ENCODE measurements at places on chromosomes 3 and 15.

DNA sequence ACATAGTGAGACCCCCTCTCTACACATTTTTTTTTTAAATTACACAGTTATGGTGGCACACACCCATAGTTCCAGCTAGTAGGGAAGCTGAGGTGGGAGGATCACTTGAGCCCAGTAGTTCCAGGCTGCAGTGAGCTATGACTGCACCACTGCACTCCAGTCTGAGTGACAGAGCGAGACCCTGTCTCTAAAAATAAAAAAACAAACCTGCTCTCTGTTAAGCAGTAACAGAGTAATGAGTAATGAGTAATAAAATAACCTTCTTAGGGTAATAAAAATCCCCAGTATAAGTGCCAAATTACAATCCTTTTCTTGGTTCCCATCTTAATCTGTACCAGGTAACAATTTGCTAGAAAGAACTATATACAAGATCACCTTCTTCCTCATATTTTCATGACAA is 65.9 kb upstream of the PLXND1 start:
- DNase-seq: no peak

- no peak for DNase-seq
Measured at GRCh38 chr3:18649666-18650363, 224.7 kb upstream of the SATB1 start.

DNA sequence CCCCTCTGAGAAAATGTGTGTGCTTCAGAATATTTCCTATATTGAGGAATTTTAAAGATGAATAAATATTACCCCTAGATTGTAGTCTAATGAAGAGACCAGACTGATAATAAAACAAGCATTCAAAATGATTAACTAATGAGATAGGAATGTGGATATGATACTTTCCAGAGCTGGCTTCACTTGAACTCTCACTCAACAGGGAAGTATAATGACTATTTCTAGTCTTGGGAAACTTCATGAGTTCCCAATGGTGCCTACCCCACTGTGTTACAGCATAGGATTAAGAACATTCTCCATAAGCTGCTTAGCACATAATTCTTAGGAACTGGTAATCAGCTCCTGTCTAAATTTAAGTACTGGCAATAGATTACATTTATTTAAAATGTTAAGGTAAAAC is 261.5 kb upstream of the ZNF385D start:
- no peak for DNase-seq

GRCh38 chr15:74343127-74343796 is 24.2 kb downstream of the CYP11A1 start:
- DNase-seq: no peak

- no peak for DNase-seq
Measured at GRCh38 chr15:89363770-89364169, 29.1 kb upstream of the POLG start.

DNA sequence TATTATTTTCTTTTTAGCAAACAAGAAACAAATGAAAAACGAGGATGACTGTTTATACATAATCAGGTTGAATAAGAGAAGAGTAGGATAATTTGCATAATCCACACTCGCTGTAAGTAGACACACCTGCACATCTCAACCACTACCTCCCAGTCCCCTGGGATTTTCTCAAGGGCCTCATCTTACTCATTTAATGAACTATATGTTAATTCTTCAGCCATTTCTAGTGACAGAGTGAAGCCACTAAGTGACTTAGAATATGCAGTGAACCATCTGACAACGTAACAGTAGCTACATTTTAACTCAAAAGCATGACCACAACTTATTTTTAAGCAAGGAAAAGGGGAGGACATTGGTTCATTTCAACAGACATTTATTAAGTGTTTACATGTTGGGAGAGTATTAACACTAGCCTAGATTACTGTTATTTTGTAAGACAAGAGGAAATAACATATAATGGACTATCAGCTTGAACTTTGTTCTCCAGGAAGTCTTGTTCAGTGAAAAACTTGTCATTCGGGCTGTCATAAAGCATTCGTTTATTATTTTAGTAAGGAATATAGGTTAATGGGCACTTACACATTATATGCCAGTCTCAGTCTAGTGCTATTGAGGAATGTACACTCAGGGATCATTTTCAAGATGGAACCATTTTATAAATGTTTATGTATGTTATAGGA is 173.0 kb upstream of the ROBO2 start:
- no peak for DNase-seq

DNA sequence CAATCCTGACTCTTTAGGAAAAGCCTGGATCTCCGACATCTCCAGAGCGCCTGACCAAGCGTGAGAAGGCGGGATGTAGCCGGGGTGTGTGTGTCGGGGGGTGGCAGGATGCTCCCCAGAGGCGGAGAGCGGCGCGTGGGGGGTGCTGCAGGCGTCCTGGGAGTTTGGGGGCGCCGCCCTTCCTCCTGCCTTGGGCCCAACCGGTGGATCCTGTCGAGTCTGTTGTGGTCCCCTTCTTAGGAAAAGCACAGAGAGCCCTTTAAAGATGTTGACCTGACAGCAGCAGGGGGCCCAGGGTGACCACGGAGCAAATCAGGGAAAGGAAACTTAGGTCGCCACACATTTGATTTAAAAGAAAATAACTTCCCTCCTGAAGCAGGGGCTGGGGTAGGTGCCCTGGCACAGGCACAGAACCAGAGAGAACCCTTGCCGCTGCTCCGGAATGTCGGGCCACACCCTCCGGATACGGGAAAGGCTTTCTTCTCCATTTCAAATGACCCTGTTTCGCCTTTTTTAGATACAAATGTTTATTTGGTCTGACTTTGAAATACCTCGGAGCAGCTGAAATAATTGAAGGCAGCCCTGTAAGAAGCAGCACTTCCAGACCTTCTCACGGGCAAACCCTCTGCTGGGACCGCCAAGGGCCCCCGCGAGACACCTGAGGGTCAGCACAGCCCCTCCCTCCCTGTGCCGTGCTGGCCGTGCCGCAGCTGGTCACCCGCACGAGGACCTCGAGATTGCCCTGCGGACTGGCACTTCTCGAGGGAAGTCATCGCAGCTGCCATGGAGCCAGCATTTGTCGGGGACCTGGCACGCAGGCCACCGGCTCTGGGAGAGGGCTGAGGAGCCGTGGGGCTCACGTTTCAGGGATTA is 102.9 kb upstream of the KLF13 start:
- DNase-seq: peak; percentile 16

DNA sequence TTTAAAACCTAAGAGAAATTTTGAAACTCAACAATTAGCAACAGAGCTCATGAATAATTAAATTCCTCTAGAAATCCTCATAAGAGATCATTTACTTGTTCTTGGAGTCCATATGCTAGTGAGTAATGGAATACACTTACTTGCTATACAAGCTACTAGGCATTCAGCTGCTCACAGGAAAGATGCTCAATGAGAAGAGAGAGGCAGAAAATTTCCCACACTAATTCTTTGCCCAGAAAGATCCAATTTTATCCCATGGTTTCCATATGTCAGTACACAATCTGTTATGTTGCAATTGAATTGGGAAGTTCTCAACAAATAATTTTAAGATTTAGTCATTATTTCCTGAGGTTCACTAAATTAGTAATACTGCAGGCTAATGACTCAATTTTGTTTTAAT is 310.4 kb downstream of the RYR3 start:
- DNase-seq: no peak

- no peak for DNase-seq
Measured at GRCh38 chr15:74134387-74135027, 4.1 kb downstream of the ISLR2 start.

DNA sequence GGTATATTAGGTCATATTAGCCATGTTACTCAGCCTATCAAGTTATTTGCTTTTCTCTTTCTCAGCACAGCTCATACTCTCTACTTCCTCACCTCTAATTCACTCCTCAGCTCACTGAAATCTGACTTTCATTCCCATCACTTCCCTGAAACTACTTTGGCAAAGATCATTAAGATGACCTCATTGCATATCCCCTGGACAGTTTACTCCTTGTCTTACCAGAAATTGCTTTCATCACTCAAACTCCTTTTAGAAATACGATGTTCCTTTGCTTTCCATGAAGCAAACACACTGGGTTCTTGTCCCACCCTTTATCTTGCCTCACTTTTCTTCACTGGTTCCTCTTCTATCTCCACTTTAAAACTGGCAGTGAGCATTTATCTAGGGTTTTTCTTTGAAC is 354.4 kb downstream of the TUSC7 start:
- no peak for DNase-seq

- no peak for DNase-seq
Measured at GRCh38 chr15:25839638-25840156, 23.4 kb downstream of the ATP10A start.

DNA sequence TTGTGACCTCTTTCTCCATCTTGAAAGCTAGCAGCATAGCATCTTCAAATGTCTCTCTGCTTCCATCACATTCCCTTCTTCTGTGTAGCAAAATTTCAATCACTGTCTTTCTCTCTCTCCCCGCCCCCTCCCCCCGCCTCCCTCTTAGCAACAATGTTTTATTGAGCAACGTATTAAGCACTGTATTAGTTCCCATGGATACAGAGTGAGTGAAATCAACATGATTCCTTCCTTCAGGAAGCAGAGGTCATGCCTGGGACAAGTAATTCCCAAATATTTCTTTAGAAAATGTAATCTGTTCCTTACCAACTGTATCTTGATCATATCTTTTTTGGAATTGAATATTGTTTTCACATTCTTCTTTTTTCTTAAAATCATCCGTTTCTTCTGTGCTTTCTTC is 373.7 kb upstream of the NECTIN3 start:
- DNase-seq: no peak

DNA sequence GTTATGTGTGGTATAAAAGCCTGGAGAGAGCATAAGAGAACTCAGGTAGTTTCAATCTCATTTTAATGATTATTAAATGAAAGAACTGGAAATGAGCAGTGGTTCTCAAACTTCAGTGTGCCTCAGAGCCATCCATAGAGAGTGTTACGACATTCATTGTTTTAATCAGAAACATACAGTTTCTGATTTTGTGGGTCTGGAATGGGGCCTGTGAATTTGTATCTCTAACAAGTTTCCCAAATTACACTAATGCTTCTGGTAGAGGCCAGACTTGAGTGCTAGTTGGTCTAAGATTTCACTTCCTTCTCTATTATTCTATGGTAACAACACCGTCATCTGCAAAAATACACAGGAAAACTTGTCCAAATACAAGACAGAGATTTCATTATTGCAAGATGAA is 292.0 kb upstream of the NECTIN3 start:
- DNase-seq: no peak

DNA sequence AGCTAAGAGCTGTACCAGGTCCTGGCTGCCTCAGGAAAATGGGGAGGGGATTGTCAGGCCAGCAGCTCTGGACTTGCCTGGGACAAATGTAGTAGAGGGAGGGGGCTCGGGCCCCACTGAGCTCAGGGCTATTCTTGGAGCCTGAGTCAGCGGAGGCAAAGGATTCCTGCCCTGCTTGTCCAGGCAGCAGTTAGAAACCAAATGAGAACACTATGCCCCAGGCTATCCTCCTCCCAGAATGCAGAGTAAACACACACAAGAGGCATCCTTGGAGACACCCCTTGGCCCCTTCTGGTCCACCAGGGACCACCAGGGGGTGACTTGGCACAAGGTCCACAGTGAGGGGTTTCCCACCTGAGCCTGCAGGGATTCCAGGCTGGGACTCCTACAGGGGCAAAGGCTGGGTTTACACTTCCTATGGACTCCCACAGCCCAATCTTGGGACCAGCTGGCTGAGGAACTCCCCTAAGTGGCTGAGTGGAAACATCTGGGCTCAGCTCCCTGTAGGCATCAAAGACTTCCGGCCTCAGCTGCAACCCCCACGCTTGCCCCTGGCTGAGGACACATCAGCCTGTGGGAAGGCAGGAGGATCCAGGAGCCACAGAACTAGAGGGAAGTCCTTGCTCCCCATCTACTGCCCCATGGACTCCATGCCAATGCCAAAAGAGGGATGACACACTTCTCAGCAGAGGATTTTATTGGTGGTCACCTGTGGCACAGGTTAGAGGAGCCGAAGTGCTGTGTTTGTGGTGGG is 3.4 kb upstream of the COL7A1 start:
- DNase-seq: no peak

DNA sequence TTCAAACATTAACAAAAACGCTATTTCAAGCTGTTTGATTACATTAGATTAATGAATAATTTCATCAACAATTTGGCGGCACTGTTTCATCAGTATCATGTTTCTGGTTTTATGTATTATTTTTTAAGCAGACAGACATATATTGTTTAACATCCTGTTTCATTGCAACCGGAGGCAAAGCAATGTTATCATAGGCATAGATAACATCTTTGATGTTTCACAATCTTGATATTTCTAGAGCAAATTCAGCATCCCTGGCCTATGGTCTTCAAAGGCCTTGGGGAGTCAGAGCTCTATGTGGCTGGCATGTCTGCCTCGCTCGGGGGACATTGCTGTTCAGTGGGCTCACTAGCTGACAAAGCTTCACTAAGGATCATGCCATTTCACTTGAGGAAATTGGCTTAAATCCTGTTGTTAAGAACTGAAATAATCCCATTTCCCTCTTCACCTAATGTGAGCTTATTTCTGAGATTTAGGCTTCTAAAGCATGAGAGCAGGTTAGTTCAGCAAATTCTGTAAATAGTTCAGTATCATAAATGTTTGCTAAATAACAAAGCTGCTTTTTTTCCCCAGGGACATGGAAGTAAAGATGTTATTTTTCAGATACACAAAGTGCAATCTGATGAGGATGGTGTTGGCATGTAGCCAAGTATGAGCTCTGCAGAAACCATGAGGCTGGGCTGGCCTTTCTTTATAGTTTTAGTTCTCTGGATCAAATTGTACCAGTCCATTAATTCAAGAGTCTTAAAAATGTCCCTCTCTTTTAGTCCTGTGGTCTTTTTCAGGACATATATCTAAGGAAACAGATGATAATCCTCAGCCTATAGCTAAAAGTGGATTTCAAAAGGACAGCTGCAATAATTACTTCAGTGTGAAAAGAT is 941.4 kb downstream of the PLOD2 start:
- DNase-seq: no peak

DNA sequence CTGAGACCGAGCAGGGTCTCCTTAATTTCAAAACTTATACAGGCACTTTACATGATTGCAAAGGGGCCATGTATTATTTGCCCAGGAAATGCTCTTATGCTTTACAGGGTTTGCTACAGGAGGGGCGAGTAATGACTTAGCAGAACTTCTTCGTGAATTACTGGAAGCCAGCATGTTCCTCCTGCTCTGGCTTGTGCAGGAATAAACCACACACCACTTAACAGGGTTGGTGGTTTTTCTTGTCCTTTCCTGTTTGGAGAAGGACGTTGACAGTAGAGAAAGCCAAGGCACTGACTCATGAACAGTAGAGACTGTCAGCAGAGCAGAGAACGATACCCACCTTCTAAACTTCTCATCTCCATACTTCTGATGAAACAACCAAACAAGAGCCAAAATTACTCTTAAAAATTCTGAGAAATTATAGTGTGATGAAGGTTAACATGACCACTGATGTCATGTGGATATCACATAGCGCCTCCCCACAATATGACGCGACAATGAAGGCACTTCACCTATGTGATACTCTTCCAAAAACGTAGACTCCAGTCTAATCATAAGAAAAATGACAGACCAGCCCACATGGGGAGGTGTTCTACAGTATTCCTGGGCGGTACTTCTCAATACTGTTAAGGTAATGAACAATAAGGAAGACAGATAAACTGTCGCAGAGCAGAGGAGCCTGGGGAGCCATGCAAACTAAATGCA is 24.7 kb upstream of the MCTP2 start:
- DNase-seq: no peak

GRCh38 chr3:153978006-153978405 is 143.2 kb upstream of the ARHGEF26 start:
- DNase-seq: no peak

- DNase-seq: no peak
Measured at GRCh38 chr15:34514251-34514670, 69.2 kb downstream of the GOLGA8B start.

Measured in NCI-H1092 (cell line).